ENCODE measurements at places on chromosomes 2 and 18.

- DNase-seq, result no peak
These were observed 85.3 kb upstream of the KLHL29 start for GRCh38 chr2:23299476-23300195.

- peak; percentile 32 for DNase-seq
These were observed 102.1 kb downstream of the ATAD2B start for GRCh38 chr2:23824777-23825212.

DNA sequence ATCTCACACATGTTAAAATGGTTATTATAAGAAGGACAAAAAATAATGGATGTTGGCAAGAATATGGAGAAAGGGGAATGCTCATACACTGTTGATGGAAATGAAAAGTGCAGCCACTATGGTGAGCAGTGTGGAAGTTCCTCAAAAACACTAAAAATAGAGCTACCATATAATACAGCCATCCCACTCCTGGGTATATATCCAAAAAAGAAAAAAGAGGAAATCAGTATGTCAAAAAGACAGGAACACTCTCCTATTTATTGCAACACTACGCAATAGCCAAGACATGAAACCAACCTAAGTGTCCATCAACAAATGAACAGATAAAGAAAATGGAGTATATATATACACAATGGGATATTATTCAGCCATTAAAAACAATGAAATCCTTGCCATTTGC lies 642.6 kb downstream of the RNF144A start:
- no peak for DNase-seq

GRCh38 chr2:214549946-214550345 lies 139.1 kb downstream of the VWC2L start:
- no peak for DNase-seq

DNA sequence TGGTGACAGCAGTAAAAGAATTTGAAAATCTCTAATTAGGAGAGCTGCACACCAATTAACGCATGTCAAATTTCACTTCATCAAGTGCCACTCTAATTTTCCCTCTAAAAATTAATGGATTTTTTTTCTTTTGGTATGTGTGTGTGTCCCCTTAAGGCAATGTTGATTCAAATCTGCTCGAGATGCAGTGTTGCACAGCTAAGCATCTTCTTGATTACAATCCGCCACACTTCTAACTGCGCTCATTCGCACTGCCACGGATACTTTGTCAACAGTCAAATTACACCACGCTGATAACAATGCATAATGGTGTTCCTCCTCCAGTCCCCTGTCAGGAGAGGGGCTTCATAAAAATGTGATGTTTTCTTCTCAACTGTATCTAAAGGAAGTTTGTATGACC lies 261.4 kb downstream of the MEIS1 start:
- DNase-seq, result no peak

- no peak for DNase-seq
These were observed 70.2 kb downstream of the HRH4 start for GRCh38 chr18:24530630-24531111.

DNA sequence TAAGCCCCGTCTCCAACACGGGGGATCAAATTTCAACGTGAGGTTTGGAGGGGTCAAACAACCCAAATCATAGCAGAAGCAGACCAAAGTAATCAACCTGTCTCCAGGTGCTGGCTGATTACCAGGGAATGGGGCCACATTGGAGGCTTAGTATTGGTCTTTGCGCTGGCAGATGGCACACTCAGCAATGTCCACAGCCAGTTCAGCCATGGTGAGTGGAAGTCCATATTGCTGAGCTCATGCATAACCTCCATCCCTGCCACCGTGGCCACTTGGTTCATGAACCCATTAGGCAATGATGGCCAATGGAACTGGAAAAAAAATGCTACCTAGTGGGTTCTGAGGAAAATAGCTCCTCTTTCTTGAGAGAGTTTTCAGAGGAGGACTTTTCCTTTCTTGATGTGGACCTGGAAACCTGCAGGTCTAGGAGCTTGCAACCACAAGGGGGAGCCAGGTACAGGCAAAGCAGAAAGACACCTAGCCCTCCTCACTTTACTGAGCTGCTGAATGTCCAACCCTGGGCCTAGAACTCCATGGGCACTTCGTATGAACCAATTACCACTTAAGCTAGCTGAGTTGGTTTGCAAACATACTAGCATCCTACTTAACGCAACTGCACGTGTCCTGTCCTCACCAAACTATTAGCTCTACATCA lies 128.0 kb upstream of the GYPC start:
- peak; percentile 16 for DNase-seq

DNA sequence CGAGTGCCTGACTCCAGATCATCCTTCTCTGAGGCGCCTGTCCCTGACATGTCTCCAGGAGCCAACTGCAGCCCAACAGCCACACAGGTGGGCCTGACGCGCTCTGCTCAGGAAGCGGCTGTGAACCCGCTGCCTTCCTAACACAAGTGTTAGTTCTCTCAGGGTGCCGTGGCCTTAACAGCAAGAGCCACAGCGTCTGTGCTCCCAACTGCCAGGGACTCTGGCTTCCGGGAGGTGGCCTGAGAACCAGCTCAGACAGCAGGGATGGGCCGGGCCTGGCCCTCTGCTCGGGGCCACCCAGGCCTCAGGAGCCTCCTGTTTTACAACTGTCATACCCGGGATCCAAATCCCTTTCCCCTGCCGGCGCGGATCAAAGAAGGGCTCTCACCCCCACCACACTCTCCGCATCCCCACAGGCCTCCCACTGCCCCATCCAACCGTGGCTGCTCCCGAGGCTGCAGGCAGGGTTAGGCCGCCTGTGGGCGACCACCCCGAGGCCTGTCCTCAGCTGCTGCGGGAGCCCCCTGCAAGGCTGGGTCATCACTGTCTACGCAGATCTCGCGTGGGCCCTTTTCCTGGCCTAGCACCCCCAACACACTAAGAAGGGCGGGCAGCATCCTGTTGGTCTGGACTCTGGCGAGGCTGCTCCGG lies 114.2 kb upstream of the ZNF236 start:
- DNase-seq, result no peak

GRCh38 chr18:78596794-78597345 lies 382.7 kb upstream of the SALL3 start:
- DNase-seq, result no peak
